ENCODE measurements at places on chromosomes 7 and 10. TPM values are rescaled to one million over a fixed set of nuclear protein-coding genes. Genes with fewer than 3 reads are reported as not detected.

- DNase-seq: no peak
Measured at GRCh38 chr7:90111-91063, 102.0 kb upstream of the FAM20C start.

DNA sequence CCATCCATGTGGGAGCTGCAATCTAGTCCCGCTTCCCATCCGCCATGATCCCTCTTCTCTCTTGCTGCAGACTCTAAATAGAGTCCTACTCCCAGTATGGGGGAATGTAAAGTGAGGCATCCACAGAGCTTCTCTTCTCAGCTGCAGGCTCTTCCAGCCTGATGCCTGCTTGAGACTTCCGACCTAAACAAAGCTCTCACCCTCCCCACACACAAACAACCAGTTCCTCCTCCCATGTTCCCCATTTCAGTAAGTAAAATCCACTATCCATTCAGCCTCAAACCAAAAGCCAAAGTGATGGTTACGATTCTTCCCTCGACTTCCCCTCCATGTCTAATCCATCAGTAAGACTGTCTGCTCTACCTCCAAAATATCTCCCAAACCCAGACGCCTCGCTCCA lies 108.2 kb upstream of the NFE2L3 start:
- no peak for DNase-seq

DNA sequence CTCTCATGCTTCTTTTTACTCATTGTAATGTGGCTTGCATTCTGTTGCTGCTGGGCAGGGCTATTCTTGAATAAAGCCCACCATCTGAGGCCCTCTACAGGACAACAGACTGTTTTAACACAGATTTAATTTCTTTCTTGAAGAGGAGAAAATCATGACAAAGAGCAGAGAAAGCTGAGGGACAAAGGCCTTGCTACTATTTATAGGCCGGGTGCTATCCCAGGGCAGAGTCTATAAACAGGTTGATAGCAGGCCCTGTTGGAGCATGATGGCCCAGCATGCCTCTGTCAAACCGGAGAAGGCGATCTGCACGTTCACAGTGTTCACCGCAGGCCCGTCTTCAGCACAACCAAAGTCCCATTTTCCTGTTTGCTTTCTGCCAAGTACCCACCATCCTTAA lies 3.0 kb downstream of the VIPR2 start:
- DNase-seq: no peak

- no peak for DNase-seq
Measured at GRCh38 chr7:66668677-66669076, 40.0 kb downstream of the KCTD7 start.

TAC1 gene
- total RNA-seq: 0.32 TPM

IL2RA gene
- total RNA-seq: 0.33 TPM

All from breast epithelium (tissue), 4 donors.